ENCODE measurements at places on chromosomes 16 and 17.

DNA sequence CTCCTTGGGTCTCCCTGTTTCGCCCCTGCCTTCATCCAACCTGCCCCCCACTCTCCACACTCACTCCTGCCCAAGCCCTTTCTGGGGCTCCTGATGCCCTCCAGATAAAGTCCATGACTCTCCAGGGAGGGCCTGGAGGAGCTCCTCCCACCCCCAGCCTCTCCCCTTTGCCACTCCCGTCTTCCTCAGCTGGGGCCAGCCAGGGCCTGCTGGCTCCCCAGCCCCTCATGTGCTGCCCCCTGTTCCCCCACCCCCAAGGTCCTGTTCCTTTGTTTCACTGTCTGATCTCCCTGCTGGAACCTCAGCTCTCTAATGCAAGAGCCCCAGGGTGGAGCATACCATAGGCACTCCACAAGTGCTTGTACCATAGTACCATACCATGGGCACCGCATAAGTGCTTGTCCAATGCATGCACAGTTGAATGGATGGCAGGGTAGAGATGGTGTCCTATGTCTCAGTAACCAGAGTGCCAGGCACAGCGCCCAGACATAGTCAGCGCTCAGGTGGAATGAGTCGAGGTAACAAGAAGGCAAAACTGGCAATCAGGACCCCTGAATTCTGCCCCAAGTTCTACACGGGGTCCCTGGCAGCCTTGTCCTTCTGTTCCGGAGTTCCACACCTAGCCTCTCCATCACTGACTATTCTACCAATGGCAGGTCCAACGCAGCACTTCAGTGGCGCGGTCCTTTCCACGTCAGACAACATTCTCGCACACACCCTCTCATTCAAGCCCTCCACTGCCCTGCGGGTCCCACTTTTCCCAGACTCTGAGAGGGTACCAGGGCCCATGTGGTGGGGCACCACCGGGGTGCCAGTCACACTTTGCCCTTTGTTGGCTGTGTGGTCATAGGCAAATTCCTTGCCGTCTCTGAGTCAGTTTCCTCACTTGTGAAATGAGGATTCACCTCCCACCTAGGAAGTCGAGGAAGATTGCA, 1.4 kb downstream of the PLCD3 start:
- DNase-seq: no peak

GRCh38 chr17:32529604-32530003, 42.8 kb downstream of the CDK5R1 start:
- DNase-seq: no peak

DNA sequence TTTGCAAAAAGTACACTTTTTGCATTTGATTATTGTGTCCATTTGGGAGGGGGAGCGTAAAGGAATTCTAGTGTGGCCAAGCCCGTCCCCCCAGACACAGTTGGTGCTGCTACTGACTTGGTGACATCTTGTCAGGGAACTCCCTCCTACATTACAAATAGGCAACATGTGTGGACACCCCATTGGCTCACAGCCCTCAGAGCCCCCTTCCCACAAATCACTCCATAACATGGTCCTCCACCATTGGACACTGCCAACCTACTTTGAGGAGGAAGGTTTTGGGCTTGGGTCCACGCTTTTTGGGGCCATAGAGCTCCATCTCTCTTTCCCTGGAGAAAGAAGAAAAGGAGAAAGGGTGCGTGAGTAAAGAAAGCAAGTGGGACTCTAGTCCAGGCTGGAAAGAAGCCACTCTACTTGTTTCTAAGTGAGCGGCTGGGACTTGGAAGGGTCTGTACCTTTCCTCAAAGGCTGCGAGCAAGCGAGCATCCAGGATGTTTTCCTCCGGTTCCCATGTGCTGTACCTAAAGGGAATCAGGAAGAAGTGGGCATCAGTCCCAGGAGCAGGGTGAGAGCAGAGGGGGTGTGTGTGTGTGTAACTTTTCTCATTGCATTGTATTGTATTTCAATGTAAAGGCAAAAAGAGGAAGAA, 958 bp downstream of the CBX8 start:
- no peak for DNase-seq

GRCh38 chr16:17258848-17259713, 211.7 kb downstream of the XYLT1 start:
- no peak for DNase-seq

DNA sequence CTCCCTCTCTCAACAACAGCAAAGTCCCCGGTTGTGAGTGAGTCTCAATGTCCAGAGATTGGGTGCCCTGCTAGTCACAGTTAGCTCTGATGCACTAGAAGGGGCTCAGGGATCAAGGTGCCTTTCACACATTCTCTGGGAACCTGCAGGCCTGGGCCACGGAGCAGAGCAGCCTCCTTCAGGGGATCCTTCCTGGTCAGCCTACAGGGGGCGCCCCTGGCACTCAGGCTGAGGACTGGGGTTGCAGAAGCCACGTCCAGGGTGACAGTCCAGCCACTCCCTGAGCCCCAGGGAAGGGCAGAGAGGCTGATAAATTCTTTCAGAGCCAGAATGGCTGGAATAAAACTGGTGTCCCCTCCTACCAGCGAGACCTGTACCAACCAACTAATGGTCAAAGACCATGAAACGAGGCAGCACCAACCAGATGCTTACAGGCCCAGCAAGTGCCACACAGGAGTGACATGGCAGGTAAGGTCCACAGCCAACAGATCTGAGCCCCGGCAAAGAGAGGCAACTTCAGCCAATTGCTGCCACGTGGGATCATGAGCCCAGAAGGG, 43.5 kb downstream of the ST3GAL2 start:
- DNase-seq: peak; percentile 63

Data from CD4-positive, alpha-beta T cell treated with Interleukin-17A for 1 hour (primary cell).